ENCODE measurements at places on chromosomes 11 and 22.

DNA sequence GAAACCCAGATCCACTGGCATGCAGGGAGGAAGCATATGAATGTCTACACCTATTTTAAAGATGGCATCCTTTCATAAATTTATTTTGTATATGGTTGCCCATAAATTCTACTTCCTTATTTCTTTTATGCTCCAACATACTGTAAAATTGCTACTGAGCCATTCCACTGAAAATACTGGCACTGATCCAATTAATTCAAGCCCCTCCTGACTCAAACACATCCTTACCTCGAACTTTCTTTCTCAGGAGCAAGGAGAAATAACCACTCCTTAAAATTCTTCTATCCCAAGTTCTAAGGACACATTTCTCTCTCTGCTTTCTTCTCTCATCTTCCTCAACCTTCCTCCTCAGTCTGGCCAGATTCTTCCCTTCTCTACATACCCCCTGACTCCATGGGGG is 5.5 kb upstream of the NXF1 start:
- DNase-seq = no peak

- DNase-seq = no peak
Observed at GRCh38 chr11:7495882-7496551, 10.7 kb downstream of the OLFML1 start.

GRCh38 chr11:111936040-111936540 is 1.1 kb upstream of the DIXDC1 start:
- no peak for DNase-seq

GRCh38 chr11:21180182-21180581 is 510.8 kb downstream of the NELL1 start:
- no peak for DNase-seq

GRCh38 chr11:1392111-1392510 is 2.4 kb downstream of the BRSK2 start:
- no peak for DNase-seq

GRCh38 chr11:94186342-94187203 is 57.9 kb downstream of the PANX1 start:
- no peak for DNase-seq

DNA sequence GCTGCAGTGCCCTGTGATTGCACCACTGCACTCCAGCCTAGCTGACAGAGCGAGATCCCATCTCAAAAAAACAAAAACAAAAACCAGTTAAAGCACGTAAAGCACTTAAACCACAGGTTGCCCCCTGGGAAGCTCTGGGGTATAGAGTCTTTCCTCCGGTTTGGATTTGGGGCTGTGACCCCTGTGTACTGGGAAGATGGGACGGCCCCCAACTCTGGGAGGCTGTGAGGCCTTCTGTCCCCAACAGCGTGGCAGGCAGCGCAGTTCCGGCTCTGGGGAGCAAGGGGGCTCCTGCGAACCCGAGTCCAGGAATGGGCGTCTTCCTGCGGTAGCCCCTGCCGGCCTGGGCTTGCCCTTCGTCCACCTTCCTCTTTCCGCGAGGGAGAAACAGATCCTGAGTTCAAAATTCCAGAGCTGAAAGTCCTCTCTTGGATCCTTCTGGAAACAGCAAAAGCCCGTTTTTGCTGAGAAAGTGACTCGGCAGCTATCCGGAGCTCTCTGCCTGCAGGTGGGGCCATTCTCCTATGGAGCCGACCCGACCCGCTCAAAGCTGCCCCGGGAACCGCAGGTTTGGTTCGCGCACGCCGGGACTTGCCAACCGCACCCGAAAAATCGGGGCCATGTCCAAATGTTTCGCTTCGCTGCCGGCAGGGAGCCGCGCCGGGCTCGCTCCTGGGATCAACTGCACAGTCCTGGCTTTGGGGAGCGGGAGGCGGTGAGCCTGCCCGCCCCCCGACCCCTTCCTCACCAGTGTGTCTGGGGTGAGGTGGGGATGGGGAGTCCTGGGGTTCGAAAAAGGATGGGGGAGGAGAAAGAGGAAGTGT is 36.3 kb upstream of the POLA2 start:
- DNase-seq = no peak

DNA sequence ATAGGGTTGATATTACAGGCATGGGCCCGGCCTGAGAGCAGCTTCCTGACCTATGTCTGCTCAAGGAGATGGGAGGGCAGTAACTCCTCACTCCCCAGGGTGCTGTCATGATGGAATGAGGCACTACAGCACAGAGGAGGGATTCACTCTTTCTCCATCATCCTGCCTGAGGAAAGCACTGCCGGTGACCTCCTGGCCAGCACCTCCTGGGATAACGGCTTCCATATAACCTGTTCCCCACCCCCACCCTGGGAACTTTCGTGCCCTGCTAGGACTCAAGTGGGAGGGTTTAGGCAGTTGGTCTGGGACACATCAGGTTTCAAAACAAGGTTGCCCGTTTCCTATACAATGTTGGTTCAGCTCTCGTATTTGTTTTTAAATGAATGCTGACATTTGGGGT is 42.7 kb upstream of the MN1 start:
- no peak for DNase-seq

All from activated naive CD4-positive, alpha-beta T cell (primary cell).